Body of pancreas (tissue), 4 donors: ENCODE measurements at places on chromosomes 5 and 9. TPM values are rescaled to one million over a fixed set of nuclear protein-coding genes. Genes with fewer than 3 reads are reported as not detected.

GRCh38 chr5:150778517-150779396 is at the start of gene SMIM3:
Gene SMIM3, plus strand, starts transcription at chr5:150778757. Its CDS starts 16,684 bp downstream, at chr5:150795441.
- H3K36me3 ChIP-seq, result no peaks in the 10 kb centered on the region
- H3K4me1 ChIP-seq, result peaks cover 53% of the 10 kb centered on the region
- H3K27me3 ChIP-seq, result no peaks in the 10 kb centered on the region
- H3K27ac ChIP-seq, result peak within 1 kb of the TSS; percentile 81
- DNase-seq, result peak; percentile 86
- H3K4me3 ChIP-seq, result peak within 1 kb of the TSS; percentile 50

DNA sequence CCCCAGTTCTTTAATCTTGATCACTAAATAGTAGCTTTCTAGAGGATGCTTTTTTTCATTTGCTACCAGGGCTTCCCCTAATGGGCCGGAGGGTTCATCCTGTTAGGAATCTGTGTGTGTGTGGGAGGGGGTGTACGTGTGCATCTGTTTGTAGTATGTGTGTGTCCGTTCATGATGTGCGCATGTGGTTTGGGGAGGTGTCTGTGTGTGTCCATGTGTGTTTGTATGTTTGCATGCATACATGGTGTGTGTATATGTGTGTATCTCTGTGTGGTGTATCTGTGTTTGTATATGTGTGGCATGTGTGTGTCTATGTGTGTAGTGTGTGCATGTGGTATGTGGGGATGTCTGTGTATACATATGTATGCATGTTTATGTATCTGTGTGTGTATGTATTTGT is 106.2 kb downstream of the SYK start:
- no peak overlapping the region for H3K27ac ChIP-seq
- H3K36me3 ChIP-seq, result no peaks in the 10 kb centered on the region
- no peak for DNase-seq
- H3K4me3 ChIP-seq, result no peak overlapping the region

ITK gene
- total RNA-seq, result 0.78 TPM

C8G gene
- total RNA-seq, result not detected

GRCh38 chr9:4573634-4574389 is 83.5 kb downstream of the SLC1A1 start:
- no peaks in the 10 kb centered on the region for H3K36me3 ChIP-seq
- H3K4me3 ChIP-seq, result no peak overlapping the region
- no peaks in the 10 kb centered on the region for H3K4me1 ChIP-seq
- no peak overlapping the region for H3K27ac ChIP-seq
- DNase-seq, result no peak
- no peaks in the 10 kb centered on the region for H3K27me3 ChIP-seq

DNA sequence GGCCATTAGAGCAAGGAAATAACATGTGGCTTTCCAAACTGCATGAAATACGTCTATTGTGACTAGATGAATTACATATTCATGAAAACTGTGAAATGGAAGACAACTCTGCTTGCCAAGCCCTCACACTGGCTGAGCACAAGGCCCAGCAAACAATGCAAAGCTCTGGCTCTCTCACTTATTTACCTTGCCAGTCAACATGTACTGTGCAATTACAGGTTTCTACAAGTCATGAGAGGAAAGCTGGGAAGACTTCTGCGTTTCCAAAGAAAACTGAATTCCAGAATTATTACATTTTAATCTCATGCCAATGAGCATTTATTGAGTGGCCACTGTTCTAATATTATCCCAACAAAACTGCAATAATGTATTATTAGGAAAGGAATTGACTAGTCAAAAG is 12.1 kb upstream of the C5orf63 start:
- no peaks in the 10 kb centered on the region for H3K36me3 ChIP-seq
- no peaks in the 10 kb centered on the region for H3K27me3 ChIP-seq

SVEP1 gene
- total RNA-seq, result 34.0 TPM

- H3K27me3 ChIP-seq, result no peaks in the 10 kb centered on the region
- no peak overlapping the region for H3K27ac ChIP-seq
- H3K4me3 ChIP-seq, result no peak overlapping the region
- H3K4me1 ChIP-seq, result no peaks in the 10 kb centered on the region
- H3K36me3 ChIP-seq, result no peaks in the 10 kb centered on the region
- DNase-seq, result no peak
These were observed 49.5 kb upstream of the MAP1B start for GRCh38 chr5:72057816-72058215.

GRCh38 chr9:38318759-38319495 is 73.6 kb upstream of the ALDH1B1 start:
- no peak overlapping the region for H3K4me3 ChIP-seq
- H3K27ac ChIP-seq, result peak overlapping the region; percentile 76

- no peak overlapping the region for H3K27ac ChIP-seq
- no peaks in the 10 kb centered on the region for H3K27me3 ChIP-seq
- DNase-seq, result no peak
These were observed 6.7 kb downstream of the GLRA1 start for GRCh38 chr5:151917904-151918303.

DNA sequence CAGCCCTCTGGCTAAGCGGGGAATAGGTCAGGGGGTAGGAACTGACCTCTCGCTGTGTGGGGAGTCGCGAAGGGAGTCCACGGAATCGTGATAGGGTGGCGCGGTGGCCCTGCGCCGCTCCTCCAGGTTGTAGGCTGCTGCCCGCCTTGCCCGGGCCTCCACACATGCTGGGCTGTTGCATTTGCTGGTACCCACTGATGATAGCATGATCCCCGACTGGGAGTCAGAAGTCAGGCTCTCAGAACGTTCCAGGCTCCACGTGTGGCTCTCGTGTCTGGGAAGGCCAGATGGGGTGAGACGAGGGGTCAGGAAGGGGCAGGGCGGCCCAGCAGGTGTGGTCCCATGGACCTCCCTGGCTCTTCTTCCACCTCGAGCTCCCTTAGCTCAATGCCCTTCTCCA is 56.0 kb downstream of the PSD2 start:
- no peak overlapping the region for H3K4me3 ChIP-seq
- no peaks in the 10 kb centered on the region for H3K36me3 ChIP-seq
- H3K27me3 ChIP-seq, result no peaks in the 10 kb centered on the region
- no peak overlapping the region for H3K27ac ChIP-seq

DNA sequence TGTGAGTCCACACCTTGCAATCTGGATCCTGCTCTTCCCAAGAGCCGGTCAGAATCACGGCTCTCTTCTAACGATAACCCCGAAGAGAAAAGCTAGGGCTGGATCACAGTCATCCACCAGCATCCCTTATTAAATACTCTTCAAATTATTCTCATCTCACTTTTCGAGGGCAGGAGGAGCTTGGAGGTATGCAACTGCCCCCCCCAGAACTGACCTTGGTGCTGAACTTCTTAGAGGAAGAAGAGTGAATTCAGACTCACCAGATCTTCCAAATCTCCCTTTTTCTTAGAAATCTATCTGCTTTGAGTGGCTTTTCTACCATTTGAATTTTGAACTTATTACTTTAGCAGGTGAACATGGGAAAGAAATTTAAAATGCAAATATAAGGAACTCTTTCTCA is 75.7 kb downstream of the MED10 start:
- no peak for DNase-seq
- no peak overlapping the region for H3K27ac ChIP-seq
- H3K4me3 ChIP-seq, result no peak overlapping the region

SHOC1 gene
- 0.26 TPM for total RNA-seq

GRCh38 chr9:21993893-21994555 is at the start of gene CDKN2A:
Gene CDKN2A, minus strand, starts transcription at chr9:21994392.
- H3K27ac ChIP-seq, result no peak within 1 kb of the TSS
- no peak for DNase-seq
- H3K4me3 ChIP-seq, result peak within 1 kb of the TSS; percentile 61
- no peaks in the 10 kb centered on the region for H3K36me3 ChIP-seq

- DNase-seq, result no peak
- peaks cover 13% of the 10 kb centered on the region for H3K4me1 ChIP-seq
- no peaks in the 10 kb centered on the region for H3K27me3 ChIP-seq
- no peaks in the 10 kb centered on the region for H3K36me3 ChIP-seq
- H3K27ac ChIP-seq, result no peak overlapping the region
These were observed 409.6 kb downstream of the GADD45G start for GRCh38 chr9:90014421-90014820.

- no peak overlapping the region for H3K4me3 ChIP-seq
- no peak overlapping the region for H3K27ac ChIP-seq
- H3K4me1 ChIP-seq, result peaks cover 25% of the 10 kb centered on the region
- H3K36me3 ChIP-seq, result no peaks in the 10 kb centered on the region
- H3K27me3 ChIP-seq, result no peaks in the 10 kb centered on the region
- DNase-seq, result no peak
These were observed 1.6 kb downstream of the BASP1 start for GRCh38 chr5:17219006-17219422.

ADAMTS16 gene
- total RNA-seq, result 1.8 TPM

AFAP1L1 gene
- total RNA-seq, result 5.9 TPM

DNA sequence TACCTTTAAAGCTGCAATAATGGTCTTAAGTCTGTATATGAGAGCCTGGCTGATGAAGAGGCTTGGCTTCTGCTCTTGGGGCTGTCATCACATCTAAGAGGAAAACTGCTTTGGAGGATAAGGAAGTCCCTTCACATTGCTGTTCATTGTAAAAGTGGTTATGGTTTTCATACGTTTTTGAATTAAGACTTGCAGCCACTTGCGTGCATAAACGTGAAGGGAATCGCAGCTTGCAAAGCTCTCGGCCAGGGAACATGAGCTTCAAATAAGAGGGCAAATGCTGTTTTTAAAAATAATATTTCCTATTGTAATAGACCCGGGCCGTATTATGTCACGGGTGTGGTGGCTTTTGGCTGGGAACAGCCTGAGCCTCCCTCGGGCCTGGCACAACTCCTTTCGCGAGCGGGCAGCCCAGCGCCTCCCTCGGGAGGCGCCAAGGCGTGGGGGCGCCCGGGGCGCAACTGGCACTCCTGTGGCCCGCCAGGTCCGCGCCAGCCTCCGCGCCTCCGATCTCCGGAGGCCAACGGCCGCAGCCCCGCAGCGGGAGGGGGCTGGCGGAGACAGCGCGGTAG is 538 bp upstream of the ARHGEF28 start:
- H3K27me3 ChIP-seq, result no peaks in the 10 kb centered on the region
- peak overlapping the region; percentile 34 for H3K4me3 ChIP-seq
- peaks cover 59% of the 10 kb centered on the region for H3K4me1 ChIP-seq
- peak overlapping the region; percentile 89 for H3K27ac ChIP-seq

GRCh38 chr5:73284985-73285384 is 112.0 kb downstream of the TMEM174 start:
- H3K4me3 ChIP-seq, result no peak overlapping the region
- DNase-seq, result no peak
- H3K27me3 ChIP-seq, result no peaks in the 10 kb centered on the region
- H3K4me1 ChIP-seq, result peaks cover 30% of the 10 kb centered on the region
- no peaks in the 10 kb centered on the region for H3K36me3 ChIP-seq

DNA sequence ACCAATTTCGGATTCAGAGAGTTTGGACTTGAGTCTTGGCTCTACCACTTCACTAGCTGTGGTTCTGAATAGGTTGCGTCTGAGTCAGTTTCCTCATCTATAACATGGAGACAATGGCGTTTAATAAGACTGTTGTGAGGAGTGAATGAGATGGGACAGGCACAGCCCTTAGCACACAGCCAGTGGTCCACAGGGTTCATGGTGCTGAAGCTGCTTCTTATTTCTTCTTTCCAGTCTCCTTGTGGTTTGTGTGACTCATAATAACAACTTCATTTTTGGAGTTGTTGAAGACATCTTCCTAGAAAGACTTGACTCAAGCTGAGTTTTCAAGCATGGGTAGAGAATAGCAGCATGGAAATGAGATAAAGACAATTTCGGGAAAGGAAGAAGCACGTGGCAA is 172.6 kb upstream of the PPP2R2B start:
- no peaks in the 10 kb centered on the region for H3K27me3 ChIP-seq
- H3K27ac ChIP-seq, result no peak overlapping the region
- H3K4me1 ChIP-seq, result no peaks in the 10 kb centered on the region
- DNase-seq, result no peak

GRCh38 chr9:127347831-127348776 is 48.9 kb upstream of the SLC2A8 start:
- no peaks in the 10 kb centered on the region for H3K36me3 ChIP-seq
- no peak overlapping the region for H3K4me3 ChIP-seq
- DNase-seq, result peak; percentile 38
- H3K27me3 ChIP-seq, result no peaks in the 10 kb centered on the region
- no peaks in the 10 kb centered on the region for H3K4me1 ChIP-seq

- H3K4me1 ChIP-seq, result peaks cover 10% of the 10 kb centered on the region
- H3K4me3 ChIP-seq, result no peak within 1 kb of the TSS
These were observed at the start of gene TMEFF1 for GRCh38 chr9:100472788-100473275. Gene TMEFF1, plus strand, starts transcription at chr9:100473149. Its CDS starts 396 bp downstream, at chr9:100473545.

DNA sequence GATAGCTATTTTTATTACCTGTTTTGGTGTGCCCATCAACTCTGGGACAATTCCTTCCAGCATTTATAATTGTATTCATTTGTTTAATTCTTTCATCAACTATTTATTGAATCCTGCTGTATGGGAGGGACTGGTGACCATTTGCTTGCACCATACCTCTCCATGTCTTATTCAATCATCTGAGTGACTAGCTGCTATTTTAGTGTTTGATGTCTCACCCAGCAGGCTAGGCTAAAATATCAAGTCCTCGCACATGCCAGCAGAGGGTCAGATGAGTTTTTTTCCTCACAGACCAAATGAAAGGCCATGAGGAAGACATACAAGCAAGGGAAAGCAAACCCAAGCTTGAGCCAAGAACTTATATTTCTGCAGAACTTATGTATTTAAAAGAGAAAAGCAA is 63.9 kb downstream of the CETN3 start:
- H3K4me3 ChIP-seq, result no peak overlapping the region
- DNase-seq, result no peak
- no peaks in the 10 kb centered on the region for H3K36me3 ChIP-seq
- H3K27me3 ChIP-seq, result no peaks in the 10 kb centered on the region
- H3K4me1 ChIP-seq, result no peaks in the 10 kb centered on the region
- H3K27ac ChIP-seq, result no peak overlapping the region

GRCh38 chr5:78750281-78750680 is 101.7 kb upstream of the LHFPL2 start:
- H3K27ac ChIP-seq, result no peak overlapping the region
- no peaks in the 10 kb centered on the region for H3K27me3 ChIP-seq
- no peak for DNase-seq
- no peaks in the 10 kb centered on the region for H3K36me3 ChIP-seq
- no peak overlapping the region for H3K4me3 ChIP-seq

DNA sequence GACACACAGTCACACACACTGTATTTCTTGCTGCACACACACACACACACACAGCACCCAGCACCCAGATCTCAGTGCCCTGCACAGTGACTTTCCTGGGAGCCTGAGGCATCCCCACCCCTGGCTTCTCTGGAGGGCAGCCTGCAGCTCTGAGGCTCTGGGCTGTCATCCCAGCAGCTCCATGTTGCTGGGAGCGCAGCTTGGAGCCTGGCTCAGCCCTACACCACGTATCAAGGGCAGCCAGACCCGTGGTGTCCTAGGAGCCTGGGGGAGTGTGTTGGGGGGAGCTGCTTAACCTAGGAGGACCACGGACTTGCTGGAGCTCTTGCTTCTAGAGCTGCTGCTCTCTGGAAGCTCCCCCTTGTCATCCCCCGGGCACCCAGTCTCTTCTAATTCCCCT is 5.2 kb downstream of the IER5L start:
- peaks cover 46% of the 10 kb centered on the region for H3K4me1 ChIP-seq
- no peak for DNase-seq
- peak overlapping the region; percentile 30 for H3K27ac ChIP-seq
- H3K27me3 ChIP-seq, result no peaks in the 10 kb centered on the region

- peaks cover 4% of the 10 kb centered on the region for H3K4me1 ChIP-seq
- H3K27ac ChIP-seq, result no peak overlapping the region
- no peaks in the 10 kb centered on the region for H3K27me3 ChIP-seq
- no peaks in the 10 kb centered on the region for H3K36me3 ChIP-seq
- no peak for DNase-seq
- no peak overlapping the region for H3K4me3 ChIP-seq
These were observed 57.0 kb downstream of the TRPC7 start for GRCh38 chr5:136308212-136308795.

SMIM23 gene
- total RNA-seq, result not detected

HAND1 gene
- total RNA-seq, result not detected

- H3K36me3 ChIP-seq, result no peaks in the 10 kb centered on the region
- no peak for DNase-seq
- no peak overlapping the region for H3K4me3 ChIP-seq
- H3K4me1 ChIP-seq, result no peaks in the 10 kb centered on the region
These were observed 370.3 kb downstream of the ARHGEF28 start for GRCh38 chr5:73996151-73996755.
